ENCODE measurements at places on chromosomes 2 and 18.

- DNase-seq, result no peak
These were observed 22.2 kb downstream of the SPAG16 start for GRCh38 chr2:213306316-213306942.

DNA sequence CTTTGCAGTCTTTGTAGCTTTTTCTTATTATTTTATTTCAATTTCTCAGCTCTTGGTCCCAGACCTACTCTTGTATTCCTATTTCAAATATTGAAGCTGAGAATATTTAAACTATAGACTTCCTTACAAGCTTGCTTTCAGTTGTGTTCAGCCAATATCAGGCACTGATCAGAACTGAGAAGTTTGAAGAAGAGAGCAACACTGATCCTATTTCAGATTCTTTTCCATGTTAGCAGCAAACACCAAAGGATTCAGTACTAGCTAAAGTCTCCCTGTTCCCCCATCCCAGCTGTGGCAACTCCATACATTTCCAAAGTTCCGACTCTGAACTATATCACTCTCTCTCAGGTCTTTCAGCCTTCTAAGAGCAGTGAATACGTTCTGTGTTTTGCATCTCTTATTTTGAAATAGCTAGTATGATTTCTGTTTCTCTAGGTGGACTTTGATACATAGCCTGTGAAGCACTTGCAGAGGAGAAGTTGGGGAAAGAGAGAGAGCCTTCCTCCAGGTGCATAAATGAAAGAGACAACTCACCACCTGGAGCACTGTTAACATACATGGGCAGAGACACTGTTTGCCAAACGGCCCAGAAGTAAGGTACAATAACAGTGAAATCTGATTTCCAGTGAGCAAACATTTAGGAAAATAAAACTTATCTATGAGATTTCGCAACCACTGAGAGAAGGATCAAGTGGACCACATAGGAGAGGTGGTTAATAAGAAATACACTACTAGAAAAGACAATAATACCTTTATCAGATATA, 135.0 kb upstream of the ZNF804A start:
- peak; percentile 36 for DNase-seq

- DNase-seq, result no peak
These were observed 55.4 kb downstream of the SH3RF3 start for GRCh38 chr2:109184368-109184767.

GRCh38 chr2:61499060-61499459, 28.2 kb upstream of the USP34 start:
- no peak for DNase-seq

- no peak for DNase-seq
These were observed 274.5 kb downstream of the PIK3C3 start for GRCh38 chr18:42229211-42230210.

GRCh38 chr2:234422273-234422732, 74.6 kb downstream of the ARL4C start:
- DNase-seq, result no peak

DNA sequence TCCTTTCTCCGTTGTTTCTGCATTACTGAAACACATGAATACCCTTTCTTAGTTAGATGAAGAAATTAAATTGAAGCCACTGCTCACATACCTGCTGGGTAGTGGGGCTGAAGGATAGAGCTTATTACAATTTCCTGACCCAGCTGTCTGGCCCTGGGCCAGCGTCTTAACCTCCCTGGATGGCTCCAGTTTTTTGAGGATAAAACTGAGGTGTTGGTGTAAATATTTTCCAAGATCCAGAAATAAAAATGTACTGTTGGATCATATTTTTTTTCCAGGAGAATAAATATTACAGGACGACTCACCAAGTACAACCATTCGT, 3.5 kb downstream of the RNF144A start:
- DNase-seq, result no peak

GRCh38 chr18:38427234-38427633, 861.6 kb upstream of the CELF4 start:
- DNase-seq, result peak; percentile 54

- DNase-seq, result no peak
These were observed 23.1 kb downstream of the CYP27C1 start for GRCh38 chr2:127196998-127197397.

GRCh38 chr2:172438741-172439508, 11.5 kb downstream of the ITGA6 start:
- DNase-seq, result no peak

DNA sequence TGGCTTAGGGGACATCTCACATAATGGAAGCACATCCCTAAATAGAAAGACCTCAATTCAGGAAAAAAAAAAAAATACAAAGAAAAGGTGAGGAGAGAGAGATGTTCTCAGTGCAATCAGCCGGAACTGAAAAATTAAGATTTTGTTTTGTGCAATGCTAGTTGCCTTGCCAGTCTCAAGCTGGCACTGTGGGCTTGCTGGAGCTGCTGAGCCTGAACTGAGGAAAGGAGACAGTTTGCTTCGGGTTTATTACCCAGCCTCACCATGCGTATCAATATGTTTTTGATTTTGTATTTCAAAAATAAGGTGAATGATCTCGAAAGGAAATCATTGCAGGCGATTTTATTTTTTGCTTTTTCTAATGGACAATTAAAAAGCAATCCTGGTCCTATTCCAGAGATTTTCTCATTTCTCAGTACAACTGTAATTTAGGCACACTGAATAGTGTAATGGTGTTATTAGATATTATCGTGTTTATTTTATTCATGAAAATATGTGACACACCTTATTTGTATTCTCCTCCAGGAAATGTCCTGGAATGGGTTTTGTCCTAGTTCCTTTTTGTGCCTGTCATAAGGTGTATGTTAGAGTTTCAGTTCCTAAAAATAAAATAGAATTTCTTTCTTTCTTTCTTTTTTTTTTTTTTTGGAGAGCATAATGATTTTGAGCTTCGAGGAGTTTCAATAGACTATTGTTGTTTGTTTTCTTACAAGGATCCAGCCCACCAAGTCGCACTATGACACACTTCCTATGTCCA, 72.8 kb upstream of the ZEB2 start:
- no peak for DNase-seq

DNA sequence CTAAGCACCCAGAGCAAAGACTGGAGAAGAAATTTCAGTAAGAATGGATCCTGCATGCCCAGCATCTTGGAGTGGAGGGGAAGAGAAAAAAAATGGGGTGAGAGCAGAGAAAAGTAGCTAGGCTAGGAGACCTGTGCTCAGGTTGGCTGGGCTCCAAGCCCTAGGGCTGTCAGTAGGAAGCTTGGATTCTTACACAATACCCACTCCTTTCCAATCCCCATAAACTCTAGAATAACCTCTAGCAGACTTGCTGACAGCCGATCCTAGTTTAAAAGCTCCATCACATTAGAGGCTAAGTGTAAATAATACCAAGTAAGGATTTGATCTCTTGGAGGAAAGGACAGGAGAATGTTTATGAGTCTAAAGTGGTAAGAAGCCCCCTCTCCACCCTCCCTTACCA, 46.2 kb upstream of the NABP1 start:
- DNase-seq, result no peak

DNA sequence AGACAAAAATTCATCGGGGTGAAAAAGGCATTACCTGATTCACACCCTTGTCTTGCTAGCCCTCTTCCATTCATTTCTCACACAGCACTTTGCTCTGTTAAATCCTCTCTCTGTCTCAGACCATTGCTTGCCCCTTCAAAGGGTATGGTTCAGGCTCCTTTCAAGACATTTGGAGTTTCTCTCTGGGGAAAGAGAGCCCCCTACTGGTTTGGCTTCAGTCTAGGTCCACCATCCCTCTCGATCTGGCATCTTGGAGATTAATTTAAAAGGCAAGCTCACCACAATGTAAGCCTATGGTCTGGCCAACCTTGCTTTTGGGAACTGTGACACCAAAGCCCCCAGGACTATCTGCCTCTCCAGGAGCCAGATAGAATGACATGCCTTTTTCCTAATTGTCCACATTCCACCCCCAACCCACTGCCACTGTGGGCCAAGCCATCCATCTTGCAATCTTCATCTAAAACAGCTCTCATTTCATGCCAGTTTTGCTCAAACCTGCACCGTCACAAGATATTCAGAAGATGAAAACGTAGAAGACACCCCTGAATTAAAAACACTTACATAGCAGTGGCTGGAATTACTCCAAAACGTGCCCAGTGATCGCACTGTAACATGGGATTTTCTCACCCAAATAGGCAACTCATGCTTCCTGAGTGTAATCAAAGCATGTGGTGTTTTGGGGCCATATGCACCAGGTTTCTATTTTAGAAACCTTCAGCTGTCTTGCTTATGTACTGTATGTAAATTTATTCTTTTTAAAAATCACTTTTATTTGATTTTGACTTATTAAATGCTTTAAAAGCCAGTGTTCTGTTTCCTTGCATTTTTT, 93.9 kb downstream of the FARSB start:
- DNase-seq, result peak; percentile 7

GRCh38 chr18:75958683-75959082, 531.2 kb upstream of the SMIM21 start:
- DNase-seq, result no peak

DNA sequence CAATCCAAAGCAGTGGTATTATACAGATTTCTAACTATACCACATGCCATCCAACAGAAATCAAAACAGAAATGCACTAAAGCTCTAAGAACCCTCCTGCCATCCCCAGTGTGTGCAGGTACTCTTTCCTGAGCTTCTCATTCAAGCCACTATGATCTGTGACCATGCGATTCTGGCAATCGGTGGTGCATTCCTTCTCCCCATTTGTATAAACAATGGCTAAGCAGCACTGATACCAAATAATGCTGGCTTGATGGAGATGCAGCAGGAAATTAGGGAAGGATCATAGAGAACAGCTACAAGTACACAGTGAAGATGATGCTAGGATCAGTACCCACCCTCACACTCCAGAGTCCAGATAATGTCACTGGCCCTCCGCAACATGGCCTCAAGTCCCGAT, 51.8 kb downstream of the PPP4R1 start:
- DNase-seq, result no peak

- no peak for DNase-seq
These were observed 151.3 kb downstream of the KLHL29 start for GRCh38 chr2:23536326-23536725.

DNA sequence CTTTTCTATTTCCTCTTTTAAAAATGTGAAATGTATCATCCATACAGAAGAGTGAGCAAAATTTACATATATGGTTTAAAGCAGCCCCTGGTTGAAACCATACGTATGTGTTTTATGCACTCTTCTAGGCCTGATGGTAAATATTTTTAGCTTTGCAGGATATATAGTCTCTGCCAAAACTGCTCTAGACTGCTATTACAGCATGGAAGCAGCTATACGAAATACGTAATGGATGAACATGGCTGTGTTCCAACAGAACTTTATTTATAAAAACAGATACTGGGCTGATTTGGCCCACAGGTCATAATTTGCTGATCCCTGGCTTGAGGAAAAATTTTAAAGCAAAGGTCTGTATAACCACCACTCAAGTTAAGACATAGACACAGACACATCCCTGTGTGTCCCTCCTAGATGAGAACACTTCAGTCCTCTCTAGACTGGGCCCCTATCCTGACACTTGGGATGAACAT, 42.5 kb upstream of the ATP8B1 start:
- DNase-seq, result no peak

GRCh38 chr2:114769991-114770390, 327.6 kb downstream of the DPP10 start:
- DNase-seq, result no peak

GRCh38 chr2:23012499-23012898, 372.5 kb upstream of the KLHL29 start:
- no peak for DNase-seq

DNA sequence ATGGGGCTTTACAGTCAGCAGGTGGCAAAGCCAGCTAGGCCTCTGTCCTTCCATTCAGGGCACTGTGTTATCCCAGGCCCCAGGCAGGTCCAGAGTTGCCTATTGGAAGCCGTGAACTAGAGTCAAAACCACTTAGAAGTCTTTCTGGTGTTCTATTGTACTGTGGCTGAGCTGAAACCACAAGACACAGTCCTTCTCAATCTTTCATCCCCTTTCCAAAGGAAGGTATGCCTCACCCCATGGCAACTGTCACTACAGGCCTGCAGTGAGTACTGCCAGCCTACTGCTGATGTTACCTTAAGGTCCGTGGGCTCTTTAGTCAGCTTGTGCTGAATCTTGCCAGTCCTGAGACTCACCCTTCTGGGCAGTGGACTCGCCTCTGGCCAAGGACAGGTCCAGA, 181.6 kb downstream of the GULP1 start:
- DNase-seq, result no peak

DNA sequence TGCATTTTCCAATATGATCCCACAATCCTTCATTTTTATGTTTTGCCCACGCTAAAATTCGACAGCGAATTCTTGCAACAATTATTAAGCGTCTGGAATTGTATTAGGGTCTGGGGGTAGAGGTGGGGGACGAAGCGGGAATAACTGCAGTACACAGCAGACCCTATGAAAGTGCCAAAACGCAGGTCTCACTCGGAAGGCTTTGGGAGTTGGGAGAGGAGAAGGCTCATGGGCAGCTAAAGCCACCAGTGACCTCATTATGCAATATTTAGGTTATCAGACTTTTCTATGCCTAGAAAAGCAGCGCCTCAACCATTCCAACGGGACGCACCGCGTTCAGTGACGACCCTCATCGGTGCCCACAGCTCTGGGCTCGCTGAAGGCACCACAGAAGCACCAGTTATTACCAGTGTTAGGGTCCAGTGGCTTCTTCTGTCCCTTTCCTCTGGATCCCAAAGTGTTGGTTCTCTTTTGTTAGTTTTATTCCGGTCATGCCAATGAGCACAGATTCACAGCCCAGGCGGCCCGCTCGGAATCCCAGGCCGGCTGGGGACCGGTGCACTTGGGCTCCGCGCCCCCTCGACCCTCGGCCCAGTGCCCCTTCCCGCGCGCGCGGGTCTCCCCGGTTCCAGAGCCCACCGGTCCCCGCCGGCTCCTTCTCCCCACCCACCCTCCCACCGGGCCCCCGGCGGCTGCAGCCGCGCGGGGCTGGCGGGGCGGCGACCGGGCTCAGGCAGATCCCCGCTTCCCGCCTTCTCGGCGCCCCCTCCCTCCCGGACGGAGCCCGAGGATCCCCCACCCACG, 737 bp upstream of the MAPK4 start:
- no peak for DNase-seq

DNA sequence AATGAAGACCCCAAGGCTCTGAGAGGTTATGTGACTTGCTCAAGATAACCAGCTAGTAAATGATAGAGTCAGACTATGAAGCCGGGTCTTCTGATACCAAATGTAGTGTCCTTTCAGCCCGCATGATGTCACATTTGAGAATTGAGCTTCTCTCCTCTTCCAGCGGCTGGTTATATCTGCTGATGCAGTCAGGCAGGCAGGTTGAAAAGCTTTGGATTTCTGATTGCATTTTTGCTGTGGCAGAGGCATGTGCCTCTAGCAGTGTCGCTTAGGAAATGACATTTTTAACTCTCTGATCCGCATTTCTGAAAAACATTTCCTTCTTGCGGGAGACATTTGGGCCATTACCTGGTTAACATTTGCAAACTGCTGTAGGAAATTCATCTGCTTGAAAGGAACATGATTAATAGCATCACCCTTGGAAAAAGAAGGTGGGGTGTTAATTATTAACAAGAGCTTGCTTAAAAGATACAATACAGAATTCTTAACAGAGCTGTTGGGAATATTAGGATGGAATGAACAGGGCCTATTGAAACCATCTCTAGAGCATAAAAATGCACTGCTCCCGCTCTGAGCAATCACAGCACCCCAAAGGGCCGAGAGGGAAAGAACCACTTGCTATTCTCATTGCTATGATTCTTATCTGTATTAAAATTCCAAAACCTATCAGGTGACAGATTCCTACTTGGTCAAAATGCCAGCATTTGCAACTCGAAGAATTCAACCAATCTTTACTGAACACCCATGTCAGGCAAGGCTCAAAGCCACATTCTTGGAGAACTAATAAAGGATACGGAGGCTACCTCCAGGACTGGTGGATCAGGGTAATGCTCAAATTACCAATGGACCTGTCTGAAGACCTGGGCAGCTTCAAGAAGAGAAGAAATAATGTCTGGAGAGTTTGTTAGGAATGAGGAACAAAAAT, 25.9 kb downstream of the MRO start:
- no peak for DNase-seq
